ENCODE measurements at places on chromosomes 5 and 9. TPM values are rescaled to one million over a fixed set of nuclear protein-coding genes. Genes with fewer than 3 reads are reported as not detected.

Gene GPRIN1
- total RNA-seq: 1.1 TPM

Gene PCDHA5
- 0.09 TPM for total RNA-seq

Gene LCP2
- total RNA-seq: not detected

Gene DND1
- 0.14 TPM for total RNA-seq

Gene NUDT12
- 9.2 TPM for total RNA-seq

Gene BHMT
- total RNA-seq: not detected

Gene TICAM2
- 3.3 TPM for total RNA-seq

Gene PCDHGA4
- 4.5 TPM for total RNA-seq

Gene CCNJL
- total RNA-seq: 0.18 TPM

Gene SLC36A2
- total RNA-seq: not detected

Gene DMRT3
- not detected for total RNA-seq

Gene RELL2
- 2.1 TPM for total RNA-seq

Gene MCC
- 64.7 TPM for total RNA-seq

Gene PCDHB13
- total RNA-seq: 0.28 TPM

Gene TSSK1B
- total RNA-seq: 0.09 TPM

Gene TMEM171
- total RNA-seq: 1.1 TPM

Gene SLC25A2
- 0.18 TPM for total RNA-seq

Gene DOLK
- 28.7 TPM for total RNA-seq

Gene RGP1
- total RNA-seq: 10.2 TPM

Gene FLT4
- 0.37 TPM for total RNA-seq

Gene PCYOX1L
- total RNA-seq: 6.5 TPM

Gene PCDHB16
- total RNA-seq: 0.18 TPM

Gene OR1L1
- total RNA-seq: not detected

Gene GALNT10
- total RNA-seq: 39.9 TPM

Gene SPACA9
- total RNA-seq: 3.1 TPM

Gene NR4A3
- total RNA-seq: 1.00 TPM

Gene NXNL2
- 1.0 TPM for total RNA-seq

Gene C9orf43
- 0.18 TPM for total RNA-seq

All from smooth muscle cell of bladder (primary cell).